ENCODE measurements at places on chromosomes 11 and 22. TPM values are rescaled to one million over a fixed set of nuclear protein-coding genes. Genes with fewer than 3 reads are reported as not detected.
A peak's percentile ranks its signal among the peaks of the same experiment; 100 is the strongest.

DNA sequence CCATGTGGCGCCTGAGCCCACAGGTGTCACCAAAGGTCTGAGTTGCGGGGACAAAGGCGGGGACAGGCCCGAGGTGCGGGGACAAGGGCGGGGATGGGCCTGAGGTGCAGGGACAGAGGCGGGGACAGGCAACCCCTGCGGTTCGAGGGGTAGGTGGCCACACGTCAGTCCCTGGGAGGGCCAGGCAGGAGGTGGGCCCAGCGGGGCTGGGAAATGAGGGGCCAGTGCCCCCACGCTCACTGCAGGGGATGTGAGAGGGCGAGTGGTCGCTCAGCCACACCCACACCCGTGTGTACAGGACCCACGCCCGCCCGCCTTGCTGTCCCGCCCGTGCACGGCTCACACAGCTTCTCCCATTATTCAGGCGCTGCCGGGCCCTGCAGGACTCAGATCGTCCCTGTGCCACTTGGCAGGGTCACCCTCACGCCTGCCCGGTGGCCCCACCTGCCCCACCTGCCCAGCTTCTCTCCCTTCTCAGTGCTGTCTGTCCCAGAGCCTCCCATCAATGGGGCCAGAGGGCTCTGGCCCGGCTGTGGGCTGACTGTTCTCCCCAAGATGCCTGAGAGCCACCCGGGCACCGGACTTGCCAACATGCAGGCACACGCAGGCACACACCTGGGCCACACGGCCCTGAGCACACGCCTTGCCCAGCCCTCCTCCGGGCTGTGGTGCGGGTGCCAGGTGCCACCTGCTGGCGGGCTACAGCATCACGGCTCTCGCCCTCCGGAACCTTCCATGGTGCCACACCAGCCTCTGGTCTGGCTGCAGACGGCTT, 14.2 kb upstream of the MUC6 start:
- peaks cover 41% of the 10 kb centered on the region for H3K4me1 ChIP-seq
- no peak for DNase-seq
- no peak overlapping the region for H3K27ac ChIP-seq
- no peaks in the 10 kb centered on the region for H3K36me3 ChIP-seq
- H3K27me3 ChIP-seq, result peaks cover 7% of the 10 kb centered on the region
- peak overlapping the region; percentile 16 for H3K4me3 ChIP-seq

- no peak for DNase-seq
- H3K27me3 ChIP-seq, result no peaks in the 10 kb centered on the region
- peak overlapping the region; percentile 78 for H3K4me3 ChIP-seq
These were observed 534 bp downstream of the RBFOX2 start for GRCh38 chr22:36027935-36028645.

GRCh38 chr11:9192561-9192960, 72.6 kb downstream of the DENND5A start:
- no peaks in the 10 kb centered on the region for H3K27me3 ChIP-seq
- no peak overlapping the region for H3K27ac ChIP-seq
- H3K36me3 ChIP-seq, result no peaks in the 10 kb centered on the region
- DNase-seq, result no peak
- no peak overlapping the region for H3K4me3 ChIP-seq

DNA sequence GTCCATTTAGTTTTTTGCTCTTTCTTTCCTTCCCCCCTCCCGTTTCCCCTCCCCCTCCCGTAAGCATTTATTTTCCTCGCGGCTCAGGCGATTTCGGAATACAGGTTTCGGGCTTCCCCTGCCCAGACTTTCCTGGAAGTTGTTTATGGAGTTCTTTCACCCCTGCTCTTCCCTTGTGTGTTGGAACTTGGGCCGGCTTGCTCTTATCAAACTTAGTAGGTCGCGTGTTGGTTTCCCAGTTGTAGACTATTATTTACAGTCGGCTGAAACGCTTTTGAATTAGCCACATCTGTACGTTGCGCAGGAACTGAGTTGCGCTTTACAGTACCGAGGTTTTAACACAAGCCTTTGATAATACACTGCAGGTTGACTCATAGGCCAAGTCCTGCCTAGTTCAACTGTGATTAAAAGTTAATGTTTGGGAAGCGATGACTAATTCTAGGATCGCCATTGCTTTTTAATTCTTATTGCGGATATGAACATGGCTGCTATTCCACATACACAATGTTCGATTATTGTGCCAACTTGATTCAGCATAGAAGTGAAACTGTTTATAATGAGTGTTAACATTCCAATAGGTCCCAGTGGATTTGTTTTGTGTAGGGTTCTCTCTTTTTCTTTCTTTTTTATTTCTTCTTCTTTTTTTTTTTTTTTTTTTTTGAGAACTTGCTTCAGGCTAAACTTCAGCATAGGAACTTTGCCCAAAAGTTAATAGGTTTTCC, 1.7 kb downstream of the YAP1 start:
- peaks cover 33% of the 10 kb centered on the region for H3K4me1 ChIP-seq
- H3K27ac ChIP-seq, result peak overlapping the region; percentile 98
- peak overlapping the region; percentile 95 for H3K4me3 ChIP-seq
- H3K27me3 ChIP-seq, result peaks cover 12% of the 10 kb centered on the region

- no peaks in the 10 kb centered on the region for H3K27me3 ChIP-seq
- peaks cover 45% of the 10 kb centered on the region for H3K4me1 ChIP-seq
- H3K36me3 ChIP-seq, result no peaks in the 10 kb centered on the region
- H3K4me3 ChIP-seq, result no peak overlapping the region
- peak overlapping the region; percentile 48 for H3K27ac ChIP-seq
- DNase-seq, result no peak
These were observed 2.3 kb upstream of the SMPD1 start for GRCh38 chr11:6387811-6388599.

DNA sequence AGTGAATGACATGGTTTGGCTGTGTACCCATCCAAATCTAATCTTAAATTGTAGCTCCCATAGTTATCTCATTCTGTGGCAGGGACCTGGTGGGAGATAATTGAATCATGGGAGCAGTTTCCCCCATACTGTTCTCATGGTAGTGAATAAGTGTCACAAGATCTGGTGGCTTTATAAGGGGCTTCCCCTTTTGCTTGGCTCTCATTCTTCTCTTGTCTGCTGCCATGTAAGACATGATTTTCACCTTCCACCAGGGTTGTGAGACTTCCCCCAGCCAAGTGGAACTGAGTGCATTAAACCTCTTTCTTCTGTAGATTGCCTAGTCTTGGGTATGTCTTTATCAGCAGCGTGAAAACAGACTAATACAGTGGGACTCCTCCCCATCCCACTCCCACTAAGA, 11.1 kb downstream of the OR5A2 start:
- H3K36me3 ChIP-seq, result no peaks in the 10 kb centered on the region
- H3K4me1 ChIP-seq, result no peaks in the 10 kb centered on the region
- no peak overlapping the region for H3K4me3 ChIP-seq
- no peaks in the 10 kb centered on the region for H3K27me3 ChIP-seq
- H3K27ac ChIP-seq, result no peak overlapping the region

DNA sequence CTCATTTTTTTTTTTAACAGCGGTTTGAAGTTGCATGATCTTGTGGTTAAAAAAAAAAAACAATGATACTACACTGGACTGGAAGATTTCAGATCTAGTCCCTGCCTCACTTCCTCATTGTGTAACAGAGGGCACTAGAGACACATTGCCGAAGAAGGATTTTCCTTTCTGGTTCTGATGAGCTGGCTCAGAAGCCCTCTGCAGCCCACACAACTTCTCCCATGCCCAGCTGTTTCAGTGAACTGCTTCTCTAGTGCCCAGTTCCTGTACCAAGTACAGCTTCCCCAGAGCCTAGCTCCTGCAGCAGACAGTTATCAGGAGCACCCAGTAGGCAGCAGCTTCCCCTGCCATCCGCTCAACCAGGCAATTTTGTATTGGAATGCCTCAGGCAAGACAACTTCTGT, 29.5 kb upstream of the ANO5 start:
- H3K27me3 ChIP-seq, result no peaks in the 10 kb centered on the region
- no peak for DNase-seq
- H3K4me1 ChIP-seq, result no peaks in the 10 kb centered on the region
- no peak overlapping the region for H3K4me3 ChIP-seq

DNA sequence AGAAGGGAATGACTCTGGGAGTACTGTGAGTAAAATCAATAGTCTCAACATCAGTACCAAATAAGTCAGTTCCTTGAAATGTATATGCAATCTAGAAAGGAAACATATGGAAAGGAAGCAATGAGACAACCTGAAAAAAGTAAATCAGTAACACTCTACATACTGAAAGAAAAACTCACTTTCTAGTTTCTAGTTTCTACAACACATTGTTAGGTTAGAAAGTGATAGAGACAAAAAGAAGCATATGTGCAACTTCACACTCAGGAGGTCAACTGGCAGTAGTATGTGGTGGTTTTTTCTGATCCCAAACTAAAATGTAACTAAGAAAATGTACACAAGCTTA, 156.5 kb upstream of the SOX6 start:
- no peak overlapping the region for H3K4me3 ChIP-seq
- no peak overlapping the region for H3K27ac ChIP-seq
- no peaks in the 10 kb centered on the region for H3K36me3 ChIP-seq
- DNase-seq, result no peak
- H3K4me1 ChIP-seq, result no peaks in the 10 kb centered on the region

DNA sequence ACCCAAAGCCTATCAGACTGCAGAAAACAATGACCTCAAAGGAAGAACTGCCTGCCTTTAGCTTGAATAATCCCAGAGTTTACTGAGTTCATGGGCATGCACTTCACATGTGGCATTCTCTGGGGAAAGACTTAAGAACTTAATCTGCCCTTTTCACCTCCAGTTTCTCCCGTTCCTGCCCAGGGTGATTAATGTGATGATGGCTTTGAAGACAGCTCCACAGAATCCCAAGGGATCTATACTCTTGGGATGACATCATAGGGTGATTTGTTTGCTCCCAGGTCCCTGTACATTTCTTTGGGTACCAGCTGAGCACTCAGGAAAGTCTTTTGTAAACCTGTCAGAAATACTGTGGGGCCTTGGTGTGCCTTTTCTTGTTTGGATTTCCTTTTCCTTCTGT, 14.0 kb downstream of the FJX1 start:
- H3K4me3 ChIP-seq, result no peak overlapping the region
- H3K4me1 ChIP-seq, result no peaks in the 10 kb centered on the region
- no peak for DNase-seq
- no peak overlapping the region for H3K27ac ChIP-seq

DNA sequence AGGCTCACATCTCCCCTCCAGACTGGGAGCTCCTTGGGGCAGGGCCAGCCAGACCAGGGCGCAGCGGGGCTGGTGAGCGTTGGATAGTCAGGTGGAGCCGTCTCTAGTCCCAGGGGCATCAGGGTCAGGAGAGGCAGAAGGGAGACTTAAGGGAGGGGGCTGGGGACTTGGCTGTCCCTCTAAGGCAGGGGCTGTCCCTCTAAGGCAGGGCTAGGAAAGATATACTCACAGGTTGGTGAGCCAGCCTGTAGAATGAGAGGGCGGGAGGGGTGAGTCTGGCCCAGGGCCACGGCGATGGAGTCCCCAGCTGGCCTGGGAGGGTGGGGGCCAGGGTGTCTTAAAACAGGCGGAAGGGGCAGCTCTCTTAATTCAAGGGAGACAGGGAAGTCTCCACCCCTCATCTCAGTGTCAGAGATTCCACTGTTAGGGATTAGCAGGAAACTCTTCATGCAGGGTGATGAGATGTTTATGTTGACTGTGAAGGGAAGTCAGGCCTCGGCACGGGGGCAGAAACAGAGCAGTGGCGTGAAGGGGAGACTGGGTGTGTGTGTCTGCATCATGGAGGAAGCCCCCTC, 11.3 kb downstream of the P2RY2 start:
- H3K4me3 ChIP-seq, result no peak overlapping the region
- no peaks in the 10 kb centered on the region for H3K36me3 ChIP-seq
- no peaks in the 10 kb centered on the region for H3K27me3 ChIP-seq
- peaks cover 59% of the 10 kb centered on the region for H3K4me1 ChIP-seq
- no peak overlapping the region for H3K27ac ChIP-seq

MUC5AC gene
- total RNA-seq, result not detected

GRIK4 gene
- not detected for total RNA-seq

CTSW gene
- 1.8 TPM for total RNA-seq

RIMBP3C gene
- not detected for total RNA-seq

OR6X1 gene
- not detected for total RNA-seq

DRG1 gene
- 67.3 TPM for total RNA-seq

TRAF6 gene
- total RNA-seq, result 12.2 TPM

TEX12 gene
- total RNA-seq, result 2.5 TPM
